Cerebellum (tissue), 4 donors: ENCODE measurements at places on chromosomes 5 and 9. TPM values are rescaled to one million over a fixed set of nuclear protein-coding genes. Genes with fewer than 3 reads are reported as not detected.

Gene ARPC5L
- total RNA-seq = 13.8 TPM

Gene GABRA6
- 4.4 TPM for total RNA-seq

Gene RNF180
- 55.3 TPM for total RNA-seq

Gene VLDLR
- total RNA-seq = 46.4 TPM

Gene TAF11L8
- not detected for total RNA-seq

Gene TAF11L5
- not detected for total RNA-seq

Gene SLC31A1
- total RNA-seq = 9.5 TPM

Gene SLC6A7
- total RNA-seq = 5.9 TPM

Gene BARHL1
- total RNA-seq = 19.3 TPM

Gene DEPDC1B
- total RNA-seq = 14.2 TPM

Gene GLRA1
- total RNA-seq = 3.6 TPM
